ENCODE measurements at places on chromosomes 3 and 15.

DNA sequence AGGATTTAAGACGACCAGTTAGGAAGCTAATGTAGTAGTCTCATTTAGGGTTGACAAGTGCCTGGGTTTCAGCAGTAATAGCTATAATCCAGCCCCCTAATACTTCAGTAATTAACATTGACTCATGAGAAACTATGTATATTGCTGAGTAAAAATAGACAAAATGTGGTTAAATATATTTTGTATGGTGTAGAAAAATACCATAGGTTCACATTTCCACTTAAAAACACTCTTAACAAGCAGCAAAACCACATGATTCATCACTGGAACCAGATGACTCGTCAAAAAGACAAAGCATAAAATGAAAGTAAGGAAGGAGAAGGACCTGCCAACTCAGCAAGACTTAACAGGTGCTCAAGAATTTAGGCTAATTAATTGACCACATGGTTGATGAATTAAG lies 288.9 kb downstream of the EFHB start:
- no peak for DNase-seq

DNA sequence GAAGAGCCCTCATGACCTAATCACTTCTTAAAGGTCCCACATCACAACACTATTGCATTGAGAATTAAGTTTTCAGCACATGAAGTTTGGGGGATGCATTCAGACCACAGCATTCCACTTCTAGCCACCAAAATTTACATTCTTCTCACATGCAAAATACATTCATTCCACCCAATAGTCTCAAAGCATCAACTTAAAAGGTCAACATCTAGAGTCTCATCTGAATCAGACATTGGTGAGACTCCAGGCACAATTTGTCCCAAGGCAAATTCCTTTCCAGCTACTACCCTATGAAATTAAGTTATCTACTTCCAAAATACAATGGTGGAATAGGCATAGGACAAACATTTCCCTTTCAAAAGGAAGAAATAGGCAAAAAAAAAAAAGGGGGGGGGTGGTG lies 64.9 kb downstream of the PLSCR2 start:
- no peak for DNase-seq

DNA sequence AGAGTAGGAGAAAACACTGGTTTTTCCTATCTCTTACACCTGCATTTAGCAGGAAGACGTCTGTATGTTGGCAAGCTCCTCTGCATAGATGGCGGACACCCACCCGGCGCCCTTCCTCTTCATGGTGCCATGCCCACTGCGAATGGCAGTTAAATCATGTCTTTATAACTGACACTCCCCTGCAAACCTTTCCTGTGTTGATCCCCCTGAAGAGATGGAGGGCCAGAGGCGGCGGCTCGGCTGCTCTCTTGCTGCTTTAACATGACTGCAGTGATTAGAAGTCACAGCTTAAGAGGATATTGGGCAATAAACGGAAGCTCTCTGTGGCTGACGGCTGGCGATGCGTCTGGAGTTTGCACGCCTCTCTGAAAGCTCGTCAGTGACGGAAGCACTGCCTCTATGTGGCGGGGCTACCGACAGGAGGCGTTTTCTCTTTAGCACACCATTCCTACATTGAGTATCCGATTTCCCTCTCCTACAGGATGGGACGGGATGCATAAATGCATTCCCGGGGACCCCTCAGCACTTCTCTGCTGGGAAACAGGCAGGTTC lies 25.5 kb upstream of the SNRPA1 start:
- no peak for DNase-seq

- no peak for DNase-seq
These were observed 333.4 kb upstream of the THRB start for GRCh38 chr3:24828011-24828410.

- DNase-seq = no peak
These were observed 243.1 kb downstream of the MECOM start for GRCh38 chr3:169420429-169420828.

DNA sequence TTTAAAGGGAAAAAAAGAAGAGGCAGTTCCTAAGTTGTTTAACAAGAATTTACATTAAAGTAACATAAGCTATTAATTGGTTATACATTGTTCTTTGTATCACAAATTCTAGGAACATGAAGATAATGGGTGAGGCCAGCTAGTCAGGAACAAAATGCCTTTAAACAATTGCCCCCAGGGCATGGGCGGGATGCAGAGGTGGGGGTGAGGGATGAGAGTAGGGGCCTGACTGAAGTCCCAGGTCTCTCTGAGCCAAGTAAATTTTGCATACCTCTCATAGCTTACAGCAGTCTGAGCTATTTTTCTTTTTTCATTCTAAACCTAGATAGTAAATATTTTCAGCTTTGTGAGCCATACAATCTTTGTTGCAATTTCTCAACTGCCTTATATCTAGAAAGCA lies 77.8 kb upstream of the RNU6-1 start:
- no peak for DNase-seq

- DNase-seq = no peak
These were observed 1.1 kb downstream of the GTF2E1 start for GRCh38 chr3:120743556-120744195.

- DNase-seq = no peak
These were observed 14.9 kb upstream of the GRM2 start for GRCh38 chr3:51691949-51692348.

- DNase-seq = no peak
These were observed 8.3 kb upstream of the POLR2M start for GRCh38 chr15:57698243-57698642.

DNA sequence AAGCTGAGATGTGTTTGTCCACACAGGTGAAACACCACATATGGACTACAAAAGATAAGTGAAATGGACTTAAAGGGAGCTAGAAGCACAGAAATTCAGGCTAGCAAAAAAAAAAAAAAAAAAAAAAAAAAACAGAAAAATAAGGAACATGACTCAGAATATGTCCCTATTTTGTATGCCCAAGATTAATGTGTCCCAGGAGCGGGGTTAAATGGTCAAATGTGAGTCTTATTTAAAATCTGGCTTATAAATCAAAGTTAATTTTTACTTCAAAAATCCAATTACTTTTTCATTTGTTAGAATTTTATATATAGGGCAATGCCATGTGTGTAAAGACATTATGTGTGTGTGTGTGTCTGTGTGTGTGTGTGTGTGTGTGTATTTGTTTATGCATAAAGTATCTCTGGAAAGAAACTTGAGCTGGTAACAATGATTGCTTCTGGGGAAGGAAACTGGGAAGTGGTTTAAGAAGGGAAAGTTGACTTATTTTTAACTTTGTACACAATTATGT lies 986.5 kb downstream of the ROBO2 start:
- no peak for DNase-seq

- no peak for DNase-seq
These were observed 6.9 kb upstream of the MST1R start for GRCh38 chr3:49910409-49911123.

DNA sequence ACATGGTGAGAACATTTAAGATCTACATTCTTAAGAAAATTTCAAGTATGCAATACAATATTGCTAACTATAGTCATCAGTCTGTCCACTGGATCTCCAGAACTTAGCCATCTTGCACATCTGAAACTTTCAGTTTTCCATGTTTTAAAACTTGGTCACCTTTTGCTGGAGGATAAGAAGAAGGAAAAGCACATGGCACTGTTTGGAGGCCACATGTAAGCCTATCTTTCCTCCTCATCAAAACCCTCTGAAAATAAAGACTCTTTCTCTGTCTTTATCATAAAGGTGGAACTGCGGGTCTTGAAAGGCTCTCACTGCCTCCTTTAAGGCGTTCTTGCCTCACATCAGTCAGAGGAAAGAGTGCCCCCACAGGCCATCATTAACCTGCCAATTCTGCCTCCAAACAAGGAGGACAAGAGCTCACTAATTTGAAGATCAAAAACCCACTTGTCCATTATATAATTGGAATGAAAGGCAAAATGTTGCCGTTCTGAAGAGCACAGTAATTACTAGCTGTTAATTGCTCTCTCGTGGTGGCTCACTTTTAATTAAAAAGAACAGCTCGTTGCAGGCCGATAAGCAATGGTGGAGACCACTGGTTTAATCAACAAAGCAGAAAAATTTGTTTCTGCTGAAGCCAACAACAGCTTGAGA lies 157.8 kb downstream of the MECOM start:
- no peak for DNase-seq

GRCh38 chr3:11736136-11736833 lies 92.6 kb upstream of the VGLL4 start:
- no peak for DNase-seq

DNA sequence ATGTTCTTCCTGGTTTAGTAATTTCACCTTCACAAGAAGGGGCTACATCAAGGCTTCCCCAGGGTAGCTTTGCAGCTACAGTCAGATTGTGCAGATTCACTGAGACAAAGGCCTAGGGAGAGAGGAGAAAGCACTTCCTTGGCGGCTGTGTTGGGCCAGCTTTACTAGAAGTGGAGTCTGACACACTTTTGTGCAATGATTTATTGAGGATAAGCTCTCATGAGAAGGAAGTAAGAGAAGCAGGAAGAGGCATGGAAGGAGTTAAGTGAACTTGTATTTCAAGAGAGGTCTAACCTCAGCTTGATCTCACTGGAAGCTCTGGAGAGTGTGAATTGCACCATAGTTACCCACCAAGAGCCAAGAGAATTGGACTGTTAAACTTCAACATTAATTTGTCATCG lies 78.9 kb downstream of the TGFBR2 start:
- DNase-seq = no peak
